ENCODE measurements at places on chromosomes 16 and 17.

DNA sequence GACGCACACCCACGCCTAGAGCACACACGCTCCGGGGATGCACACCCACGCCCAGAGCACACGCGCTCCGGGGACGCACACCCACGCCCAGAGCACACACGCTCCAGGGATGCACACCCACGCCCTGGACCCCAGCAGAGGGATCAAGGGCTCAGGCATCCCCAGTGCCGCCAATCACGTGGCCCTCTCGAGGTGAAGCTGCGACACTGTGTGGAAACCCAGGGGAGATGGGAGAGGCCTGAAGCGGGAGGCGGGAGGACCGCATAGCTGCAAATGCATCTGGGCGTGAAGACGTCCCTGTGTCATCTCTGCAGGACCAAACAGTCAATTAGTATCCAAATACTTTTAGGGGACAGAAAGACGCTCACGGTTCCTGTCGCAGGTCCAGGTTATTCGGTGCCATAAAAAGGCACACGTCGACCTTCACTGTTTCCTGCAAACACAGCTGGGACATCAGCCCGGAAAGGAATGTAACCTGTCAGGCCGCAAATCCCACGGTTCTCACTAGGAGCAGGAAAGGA, 56.4 kb downstream of the TBC1D16 start:
- DNase-seq, result no peak

DNA sequence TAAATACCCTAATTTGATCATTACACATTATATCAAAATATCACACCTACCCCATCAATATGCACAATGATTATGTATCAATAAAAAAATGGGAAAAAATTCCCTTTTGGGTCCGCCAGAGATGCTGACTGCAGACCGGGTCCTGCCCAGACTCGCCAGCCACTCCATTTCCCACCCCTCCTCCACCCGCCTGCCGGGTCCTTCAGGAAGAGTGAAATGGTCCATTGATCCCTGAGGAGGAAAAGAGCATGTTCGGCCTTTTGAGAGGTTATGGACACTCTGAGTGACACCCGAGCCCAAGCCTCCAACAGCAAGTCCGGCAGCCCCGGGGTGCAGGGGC, 123.9 kb upstream of the ZFHX3 start:
- no peak for DNase-seq

GRCh38 chr17:40101367-40102210, 1.2 kb upstream of the NR1D1 start:
- DNase-seq, result no peak

DNA sequence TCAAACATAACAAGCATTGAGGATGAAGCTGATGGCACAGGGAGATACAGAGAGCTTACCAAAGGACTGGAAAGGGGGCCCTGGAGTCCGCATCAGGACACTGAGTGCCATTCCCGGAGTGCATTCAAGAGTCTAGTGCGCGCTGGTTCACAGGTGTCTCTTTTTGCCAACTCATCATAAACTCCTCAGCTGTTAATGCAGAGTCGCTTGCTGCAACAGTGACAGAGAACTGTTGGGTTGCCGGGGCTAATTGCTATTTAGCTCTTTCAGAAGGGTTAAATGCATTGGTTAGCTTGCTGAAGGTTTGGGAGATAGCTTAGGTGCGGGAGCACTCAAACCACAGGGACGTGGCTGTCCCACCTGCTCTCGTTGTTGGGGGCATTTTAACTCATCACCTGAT, 1091.6 kb upstream of the EEF2KMT start:
- DNase-seq, result no peak

Data from neural crest cell (in vitro differentiated cells).